Activated naive CD8-positive, alpha-beta T cell treated with anti-CD3 and anti-CD28 coated beads, Interleukin-2, amount 10 ng/mL, durations not matched to agents 7 days and 5 days (primary cell): ENCODE measurements at places on chromosomes 3 and 15.

DNA sequence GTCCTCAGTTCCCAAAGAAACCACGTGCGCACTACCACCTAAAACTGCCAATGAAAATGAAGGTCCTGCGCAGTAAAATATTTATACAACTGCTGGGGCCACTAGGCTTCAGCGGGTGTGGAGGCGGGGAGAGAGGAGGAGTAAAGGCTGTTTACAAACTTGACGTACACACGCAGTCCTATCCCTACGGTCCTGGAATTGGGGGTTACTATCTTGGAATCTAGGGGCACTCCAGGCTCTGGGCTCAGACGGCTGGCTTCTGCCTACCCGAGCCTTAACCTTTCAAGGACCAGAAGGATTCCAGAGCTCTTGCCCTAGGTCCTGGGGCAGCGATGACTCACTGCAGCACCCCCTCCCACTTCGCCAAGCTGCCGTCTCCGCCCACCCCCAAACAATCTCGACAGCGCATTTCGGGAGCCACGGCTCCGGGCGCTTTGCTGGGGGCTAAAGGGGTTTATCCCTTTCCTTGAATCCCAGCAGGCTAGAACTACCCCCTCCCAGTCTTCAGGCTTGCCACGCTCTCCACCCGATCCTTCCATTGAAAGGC lies 3.0 kb downstream of the ADAMTS9 start:
- DNase-seq, result no peak

DNA sequence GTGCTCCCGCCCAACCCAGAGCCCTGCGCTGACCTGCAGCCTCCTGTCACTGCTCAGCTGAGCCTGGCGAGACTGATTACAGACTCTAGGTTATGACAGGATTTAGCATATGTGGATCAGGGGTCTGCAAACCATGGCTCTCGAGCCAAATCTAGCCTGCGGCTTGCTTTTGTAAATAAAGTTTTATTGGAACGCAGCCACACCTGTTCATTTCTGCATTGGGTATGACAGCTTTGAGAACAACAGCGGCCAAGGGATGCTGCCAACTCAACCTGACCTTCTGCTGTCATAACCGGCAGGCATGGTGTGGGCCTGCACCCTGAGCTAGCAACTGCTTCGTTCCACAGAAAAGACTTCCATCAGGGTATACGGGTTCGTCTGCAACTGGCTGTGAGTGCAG lies 50.5 kb upstream of the IQSEC1 start:
- DNase-seq, result no peak

DNA sequence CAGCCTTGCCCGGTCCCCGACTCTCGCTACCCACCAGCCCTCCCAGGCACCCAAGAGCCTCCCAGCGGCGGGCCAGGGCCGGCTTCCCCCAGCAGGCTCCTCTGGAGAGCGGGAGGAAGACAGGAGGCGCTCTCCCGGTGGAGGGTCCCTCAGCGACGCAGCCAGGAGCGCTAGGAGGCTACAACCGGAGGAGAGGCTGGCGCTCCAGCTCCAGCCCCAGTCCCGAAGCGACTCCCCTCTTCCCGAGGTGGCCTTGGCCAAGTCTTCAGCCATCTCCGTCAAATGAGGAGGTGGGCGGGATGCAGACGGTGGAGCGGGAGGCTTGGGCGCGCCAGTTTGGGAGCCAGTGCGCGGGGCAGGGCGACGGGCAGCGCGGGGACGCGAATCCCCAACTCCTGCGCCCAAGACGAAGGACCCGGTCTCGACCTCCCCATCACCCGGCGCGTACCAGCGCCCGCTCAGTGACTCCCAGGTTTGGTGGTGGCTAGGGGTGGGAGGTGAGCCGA lies 722 bp downstream of the CHRNA3 start:
- DNase-seq, result peak; percentile 48

- no peak for DNase-seq
Observed at GRCh38 chr15:66558271-66558670, 7.5 kb downstream of the LCTL start.

GRCh38 chr3:160374472-160374871 lies 24.6 kb downstream of the IFT80 start:
- DNase-seq, result no peak

GRCh38 chr15:50363612-50364011 lies 8.6 kb upstream of the GABPB1 start:
- no peak for DNase-seq

GRCh38 chr3:32157600-32158264 lies 51.3 kb downstream of the GPD1L start:
- no peak for DNase-seq

- peak; percentile 38 for DNase-seq
Observed at GRCh38 chr3:44114142-44114541, 127.5 kb upstream of the TOPAZ1 start.

DNA sequence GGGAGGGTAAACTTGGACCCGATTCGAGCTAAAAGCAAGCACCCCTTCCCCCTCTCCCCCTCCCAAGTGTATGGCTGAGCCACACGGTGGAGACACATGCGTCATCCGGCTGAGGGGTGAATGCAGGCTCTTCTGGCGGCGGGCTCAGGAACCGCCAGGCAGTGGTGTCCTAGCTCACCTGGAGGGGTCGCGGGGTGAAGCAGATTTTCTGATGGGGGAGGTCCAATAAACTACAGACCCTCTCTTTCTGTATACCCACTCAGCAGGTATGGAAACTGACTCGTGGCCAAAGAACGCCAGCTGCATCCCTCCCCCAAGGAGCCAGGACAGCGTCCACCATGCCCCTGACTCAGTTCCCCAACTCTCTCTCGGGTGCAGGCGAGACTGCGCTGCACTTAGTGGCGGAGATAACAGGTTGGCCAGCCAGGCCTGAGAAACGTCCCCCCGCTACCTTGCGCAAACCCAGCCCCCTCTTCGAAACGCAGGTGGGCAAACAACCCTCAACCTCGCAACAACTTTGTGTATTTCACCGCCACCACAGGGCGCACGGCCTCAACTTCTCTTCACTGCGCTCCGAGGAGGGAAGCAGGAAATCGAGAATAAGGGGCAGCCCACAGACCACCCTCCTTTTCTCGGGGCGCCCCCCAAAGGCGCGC lies 1.3 kb downstream of the MAGI1 start:
- DNase-seq, result no peak

DNA sequence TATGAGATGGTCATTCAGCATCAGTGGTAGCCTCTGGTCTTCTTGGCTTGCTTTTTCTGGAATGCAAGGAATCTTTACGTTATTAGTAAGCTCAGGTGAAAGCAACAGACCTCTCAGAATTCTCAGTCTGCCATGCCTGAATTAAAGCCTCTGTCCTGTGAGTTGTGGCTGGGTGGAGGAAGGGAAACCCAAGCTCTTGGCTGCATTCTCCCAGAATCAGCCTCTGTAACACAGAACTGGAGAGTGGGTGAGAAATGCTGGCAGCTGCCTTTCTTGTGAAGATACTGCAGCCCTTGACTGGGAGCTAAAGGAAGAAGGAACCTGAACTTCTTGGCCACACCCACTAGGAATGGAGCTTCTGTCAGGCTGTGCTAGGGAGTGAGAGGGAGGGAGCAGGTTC lies 505.8 kb downstream of the EPHA3 start:
- no peak for DNase-seq

GRCh38 chr3:72590732-72591221 lies 257.5 kb downstream of the SHQ1 start:
- DNase-seq, result no peak

GRCh38 chr3:30894521-30895251 lies at the start of gene GADL1:
GADL1 (minus strand) TSS chr3:30894661; CDS start chr3:30894614, 47 bp downstream.
- DNase-seq, result peak; percentile 54

DNA sequence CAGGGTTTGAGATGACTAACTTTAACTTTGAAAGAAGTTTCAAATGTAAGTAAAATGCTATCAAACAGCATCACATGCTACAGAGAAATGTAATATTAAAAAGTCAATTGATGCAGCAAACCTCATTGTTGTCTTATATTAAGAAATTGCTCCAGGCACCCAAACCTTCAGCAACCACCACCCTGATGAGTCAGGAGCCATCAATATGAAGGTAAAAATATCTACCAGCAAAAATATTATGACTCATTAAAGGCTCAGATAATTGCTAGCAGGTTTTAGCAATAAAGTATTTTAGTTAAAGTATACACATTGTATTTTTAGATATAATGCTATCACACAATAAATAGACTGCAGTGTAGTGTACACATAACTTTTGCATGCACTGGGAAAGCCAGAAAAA lies 746.3 kb downstream of the ZPLD1 start:
- no peak for DNase-seq

DNA sequence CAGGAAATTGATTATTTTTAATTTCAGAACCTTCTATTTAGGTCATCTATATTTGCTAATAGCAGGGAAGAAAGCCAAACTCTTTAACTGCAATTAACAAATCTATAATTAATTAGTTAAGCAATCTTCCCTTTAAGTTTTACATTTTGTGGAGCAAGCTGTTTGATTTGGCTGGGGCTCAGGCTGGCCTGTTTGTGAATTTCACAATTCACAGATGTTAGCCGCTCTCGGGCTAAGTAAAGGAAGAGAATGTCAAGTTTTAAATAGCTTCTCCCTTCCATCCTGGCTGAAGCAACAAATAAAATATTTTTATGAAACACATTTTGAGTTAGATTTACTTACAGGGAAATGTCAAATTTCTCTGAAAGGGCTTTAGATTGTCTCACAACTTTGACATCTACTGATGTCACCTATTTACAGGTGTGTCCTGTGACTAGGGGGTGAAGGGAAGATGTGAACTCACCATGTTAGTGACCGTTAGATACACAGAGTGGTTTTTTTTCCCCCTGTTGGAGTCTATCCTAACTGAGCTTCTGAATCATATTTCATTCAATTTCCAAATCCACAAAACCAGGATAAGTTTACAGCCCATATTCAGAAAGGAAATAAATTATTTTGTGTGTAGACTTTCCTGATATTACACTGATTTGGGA lies 1.3 kb upstream of the TP63 start:
- DNase-seq, result no peak

- no peak for DNase-seq
Observed at GRCh38 chr3:41365973-41366372, 166.7 kb downstream of the CTNNB1 start.

GRCh38 chr3:36696799-36697198 lies 67.6 kb downstream of the DCLK3 start:
- no peak for DNase-seq

- no peak for DNase-seq
Observed at GRCh38 chr3:81198216-81198615, 563.2 kb downstream of the GBE1 start.

DNA sequence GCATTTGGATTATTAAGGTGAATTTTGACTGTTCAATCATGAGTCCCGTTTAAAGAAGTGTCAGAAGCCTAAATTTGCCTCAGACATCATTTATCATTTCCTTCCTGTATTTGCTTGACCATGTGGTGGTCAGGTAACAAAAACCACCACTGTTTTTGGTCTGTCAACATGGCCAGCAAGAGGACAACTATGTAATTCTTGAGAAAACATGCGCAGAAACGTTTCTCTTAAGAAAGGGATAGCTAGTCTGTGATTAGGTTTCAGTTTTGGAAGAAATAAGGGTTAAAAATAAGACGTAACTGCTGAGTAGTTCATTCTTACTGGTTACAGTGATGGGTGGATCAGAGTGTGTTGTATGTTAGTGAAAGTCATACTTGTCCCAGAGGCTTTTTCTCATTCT lies 204.5 kb downstream of the AKAP13 start:
- DNase-seq, result no peak

GRCh38 chr15:69279636-69280035 lies 19.1 kb upstream of the PAQR5 start:
- DNase-seq, result no peak

GRCh38 chr3:153159771-153160397 lies 2.1 kb upstream of the RAP2B start:
- no peak for DNase-seq

- DNase-seq, result no peak
Observed at GRCh38 chr3:138594935-138595610, 1.0 kb upstream of the CEP70 start.

DNA sequence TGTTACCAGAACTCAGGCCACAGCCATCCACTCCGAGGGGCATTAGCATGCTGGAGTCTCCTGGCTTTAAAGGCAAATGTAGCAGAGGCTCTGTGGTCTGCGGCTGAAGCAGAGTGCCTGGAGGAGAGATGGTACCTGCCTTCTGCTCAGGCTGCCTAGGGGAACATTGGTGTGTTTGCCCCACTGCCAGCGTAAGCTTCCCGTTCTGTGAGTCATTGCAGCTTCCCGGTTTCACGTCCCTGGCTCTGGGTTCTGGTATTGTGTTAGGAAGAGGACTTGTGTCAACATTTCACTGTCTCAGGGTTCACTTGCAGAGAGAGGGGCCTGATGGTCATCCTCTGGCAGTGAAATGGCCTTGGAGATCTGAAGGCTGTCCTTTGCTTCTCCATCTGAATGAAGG lies 1.8 kb downstream of the GASK1A start:
- DNase-seq, result no peak

DNA sequence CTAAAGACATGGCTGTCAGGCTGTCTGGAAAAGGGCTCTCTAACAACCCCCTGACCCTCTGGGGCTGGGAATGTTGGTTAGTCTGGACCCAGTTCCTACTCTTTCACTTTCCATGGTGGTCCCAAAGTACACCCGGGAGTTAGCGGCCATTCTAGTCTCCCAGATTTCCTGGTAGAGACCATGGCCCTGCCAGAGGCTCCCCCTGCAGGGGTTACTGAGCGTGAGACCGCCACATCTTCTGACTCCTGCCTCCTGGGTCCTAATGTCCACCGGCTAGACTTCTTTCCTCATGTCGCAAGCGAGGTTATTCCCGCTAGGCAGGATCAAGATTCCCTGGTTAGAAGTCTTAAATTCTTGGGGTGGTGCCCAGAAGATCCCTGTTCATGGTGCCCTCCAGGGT lies 540.0 kb upstream of the ROBO1 start:
- no peak for DNase-seq

DNA sequence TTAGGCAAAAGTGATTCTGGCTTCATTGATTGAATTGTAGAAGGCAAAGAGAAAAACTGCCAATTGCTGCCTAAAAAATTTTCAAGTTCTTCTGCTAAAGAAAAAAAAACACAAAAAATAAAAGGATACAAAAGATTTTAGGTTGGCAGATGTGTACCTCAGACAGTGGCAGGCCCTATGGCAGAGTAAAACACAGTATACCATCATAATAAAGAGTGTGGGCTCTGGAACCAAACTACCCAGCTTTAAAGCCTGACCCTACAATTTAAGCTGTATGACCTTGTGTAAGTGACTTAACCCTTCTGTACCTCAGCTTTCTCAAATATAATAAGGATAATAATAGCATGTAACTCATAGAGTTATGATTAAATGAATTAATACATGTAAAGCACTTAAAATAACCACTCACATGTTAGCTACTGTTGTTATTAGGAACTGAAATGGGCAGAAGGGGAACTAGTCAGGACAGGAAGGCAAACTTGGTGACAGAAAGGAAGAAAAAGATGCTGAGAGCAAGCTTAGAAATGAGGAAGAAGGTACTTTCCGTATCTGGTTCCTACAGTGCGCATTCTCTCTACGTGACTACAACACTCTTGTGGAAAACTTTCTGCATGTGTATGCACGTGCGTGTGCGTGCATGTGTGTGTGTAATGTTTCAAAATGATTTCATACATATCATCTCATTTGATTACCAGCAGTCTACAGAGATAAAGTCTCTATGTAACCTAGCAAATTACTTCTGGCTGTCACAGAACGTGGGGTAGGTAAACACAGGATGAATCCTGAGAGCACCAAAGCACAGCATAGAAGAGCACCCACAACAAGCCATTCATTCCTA lies 13.6 kb upstream of the GATM start:
- no peak for DNase-seq

GRCh38 chr3:27034255-27034654 lies 334.9 kb downstream of the NEK10 start:
- DNase-seq, result no peak
